ENCODE measurements at places on chromosomes 5 and 9. TPM values are rescaled to one million over a fixed set of nuclear protein-coding genes. Genes with fewer than 3 reads are reported as not detected.

The HAVCR2 gene
- 2.9 TPM for total RNA-seq

The SLC27A4 gene
- 17.3 TPM for total RNA-seq

The HAPLN1 gene
- total RNA-seq = not detected

GRCh38 chr9:11946531-11946930 lies 746.7 kb upstream of the TYRP1 start:
- DNase-seq = no peak

GRCh38 chr9:120438836-120439546 lies 141.0 kb downstream of the CDK5RAP2 start:
- DNase-seq = no peak

DNA sequence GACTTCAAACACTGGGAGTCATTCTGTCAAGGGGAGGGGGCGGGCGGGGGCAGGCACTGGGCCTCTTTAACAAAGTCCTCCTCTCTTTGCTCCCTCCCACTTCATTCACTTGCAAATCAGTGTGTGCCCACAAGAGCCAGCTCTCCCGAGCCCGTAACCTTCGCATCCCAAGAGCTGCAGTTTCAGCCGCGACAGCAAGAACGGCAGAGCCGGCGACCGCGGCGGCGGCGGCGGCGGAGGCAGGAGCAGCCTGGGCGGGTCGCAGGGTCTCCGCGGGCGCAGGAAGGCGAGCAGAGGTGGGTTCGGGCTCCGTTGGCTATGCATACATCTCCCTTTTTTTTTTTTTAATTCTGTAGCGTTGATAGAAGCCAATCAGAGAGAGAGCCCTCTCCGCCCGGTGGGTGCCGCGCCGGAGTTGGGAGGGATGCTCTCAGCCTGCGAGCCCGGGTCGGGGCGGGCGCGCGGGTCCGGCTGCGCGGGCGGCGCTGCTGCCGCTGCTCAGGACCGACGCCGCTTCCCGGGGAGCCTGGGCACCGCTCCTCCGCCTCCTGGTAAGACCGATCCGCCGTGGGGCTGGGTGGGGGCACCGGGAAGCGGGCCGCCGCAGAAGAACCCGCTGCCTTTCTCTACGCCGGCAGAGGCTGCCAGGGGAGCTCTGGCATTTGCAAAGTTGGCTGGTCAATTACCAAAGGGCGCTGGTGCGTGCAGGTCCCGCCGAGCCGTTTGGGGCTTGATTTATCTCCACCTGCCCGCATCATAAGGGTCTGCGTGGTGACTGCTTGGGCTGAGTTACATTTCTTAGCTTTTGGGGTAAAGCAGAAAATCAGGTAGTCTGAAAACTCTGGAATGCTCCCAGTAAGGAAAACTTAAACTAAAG lies at the start of gene CDH6:
Gene CDH6 (plus strand): TSS at position 96 of the 877 bp plus-strand sequence. CDS start 73,788 bp downstream, outside the sequence.
- DNase-seq = no peak

- no peak for DNase-seq
Observed at GRCh38 chr5:53010814-53011213, 21.7 kb downstream of the ITGA2 start.

- DNase-seq = no peak
Observed at GRCh38 chr5:142597546-142598337, 88.1 kb downstream of the FGF1 start.

DNA sequence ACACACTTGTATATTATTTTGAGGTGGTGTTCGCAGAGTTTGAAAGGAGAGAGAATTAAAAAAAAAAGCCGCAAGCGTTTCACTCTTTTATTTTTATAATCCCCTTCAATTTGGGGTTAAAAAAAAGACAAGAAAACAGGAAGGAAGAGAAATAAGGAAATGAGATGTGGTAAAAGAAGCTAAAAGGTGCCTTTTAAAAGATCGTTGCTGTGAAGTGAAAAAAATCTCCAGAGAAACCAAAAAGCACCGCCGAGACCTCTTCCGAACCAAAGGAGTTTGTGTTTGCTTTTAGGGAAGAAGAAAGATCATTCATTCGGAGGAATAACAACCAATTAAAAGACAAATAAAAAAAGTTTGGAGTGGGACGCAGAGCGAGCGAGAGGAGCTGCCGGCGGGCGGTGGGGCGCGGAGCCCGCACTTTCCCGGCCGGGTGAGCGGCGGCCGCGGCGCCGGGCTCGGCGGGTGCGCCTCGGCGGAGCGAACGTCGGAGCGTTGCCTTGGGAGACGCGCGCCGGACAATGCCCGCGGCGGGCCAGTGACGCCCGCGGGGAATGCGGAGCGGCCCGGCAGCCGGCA lies 355 bp downstream of the TLE4 start:
- DNase-seq = no peak

DNA sequence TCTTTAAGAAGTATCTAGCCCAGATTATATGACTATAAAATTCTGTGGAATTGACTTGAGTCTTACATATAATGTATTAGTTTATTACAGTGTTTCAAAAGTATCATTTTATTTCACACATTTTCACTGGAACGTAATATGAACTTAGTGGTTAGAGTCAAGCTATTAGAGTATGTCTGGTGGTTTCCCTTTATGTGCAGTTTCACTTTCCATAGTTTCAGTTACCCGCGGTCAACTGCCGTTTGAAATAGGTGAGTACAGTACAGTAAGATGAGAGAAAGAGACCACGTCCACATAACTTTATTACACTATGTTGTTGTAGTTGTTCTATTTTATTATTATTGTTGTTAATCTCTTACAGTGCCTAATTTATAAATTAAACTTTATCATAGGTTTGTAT lies 50.5 kb downstream of the COMMD10 start:
- DNase-seq = no peak

DNA sequence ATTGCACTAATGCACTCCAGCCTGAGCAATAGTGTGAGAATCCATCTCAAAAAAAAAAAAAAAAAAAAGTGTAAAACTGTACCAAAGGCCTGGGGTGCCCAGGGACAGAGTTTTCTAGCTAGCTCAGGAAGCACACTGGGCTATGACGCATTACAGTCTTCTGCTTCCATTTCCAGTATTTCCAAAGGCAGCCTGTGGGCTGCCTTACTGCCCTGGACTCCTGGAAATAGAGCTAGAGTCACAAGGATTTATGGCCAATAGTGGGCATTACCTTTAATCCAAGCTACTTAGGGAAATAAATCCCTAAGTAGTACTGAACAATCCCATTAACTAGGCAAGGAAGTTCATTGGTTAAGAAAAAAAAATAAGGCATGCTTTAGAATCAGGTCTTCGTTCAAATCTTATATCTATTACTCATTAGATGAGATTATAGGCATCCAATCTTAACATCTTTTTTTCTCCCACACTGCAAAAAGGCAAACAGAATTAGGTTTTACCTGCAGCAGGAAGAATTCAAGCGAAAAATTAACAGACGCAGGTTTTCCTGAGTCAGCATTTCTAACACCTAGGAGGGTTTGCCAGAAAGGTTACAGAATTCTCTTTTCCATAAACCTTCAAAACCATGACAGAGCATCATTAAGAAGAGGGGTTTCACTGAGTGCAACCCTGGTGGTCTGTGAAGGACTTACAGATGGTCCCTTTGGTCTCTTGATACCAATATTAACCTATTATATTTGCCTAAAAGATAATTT lies 85.6 kb upstream of the CCDC112 start:
- no peak for DNase-seq

DNA sequence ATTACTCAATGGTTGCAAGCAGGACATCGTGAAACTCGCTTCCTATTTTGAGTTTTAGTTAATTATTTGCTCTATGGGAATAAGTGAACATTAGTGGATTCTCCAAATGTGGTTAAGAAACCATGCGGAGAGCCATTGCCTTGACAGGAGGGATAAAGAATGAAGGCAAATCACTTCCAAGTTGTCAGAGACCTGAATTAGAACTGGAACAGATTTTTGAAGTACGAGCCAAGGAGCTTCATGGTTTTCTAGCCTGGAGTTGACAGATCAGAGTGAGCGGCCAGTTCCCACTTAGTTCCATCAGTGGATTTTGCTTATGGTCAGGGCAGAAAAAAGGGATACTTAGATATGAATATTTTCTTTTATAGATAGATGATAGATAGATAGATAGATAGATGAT lies 171.4 kb upstream of the CDH10 start:
- no peak for DNase-seq

GRCh38 chr5:61183538-61183937 lies 21.3 kb upstream of the SMIM15 start:
- no peak for DNase-seq

DNA sequence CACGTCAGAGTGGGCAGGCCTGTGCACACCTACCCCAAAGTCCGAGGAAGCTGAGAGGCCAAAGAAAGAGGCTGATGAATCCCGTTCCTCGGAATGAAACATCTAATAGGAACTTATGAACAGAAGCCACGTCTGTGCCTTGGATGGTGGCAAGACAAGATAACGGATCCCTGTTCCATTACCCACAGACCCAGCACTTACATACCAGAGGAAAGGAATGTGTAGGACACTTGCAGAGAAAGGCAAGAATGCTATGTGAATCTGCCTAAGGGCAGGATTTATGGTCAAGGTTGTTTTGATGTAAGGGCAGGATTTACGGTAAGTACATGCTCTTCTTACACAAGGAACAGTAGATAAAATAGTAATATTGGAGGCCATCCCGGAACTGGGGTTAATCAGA lies 93.2 kb downstream of the WDR41 start:
- no peak for DNase-seq
